ENCODE measurements at places on chromosomes 1 and 21.

DNA sequence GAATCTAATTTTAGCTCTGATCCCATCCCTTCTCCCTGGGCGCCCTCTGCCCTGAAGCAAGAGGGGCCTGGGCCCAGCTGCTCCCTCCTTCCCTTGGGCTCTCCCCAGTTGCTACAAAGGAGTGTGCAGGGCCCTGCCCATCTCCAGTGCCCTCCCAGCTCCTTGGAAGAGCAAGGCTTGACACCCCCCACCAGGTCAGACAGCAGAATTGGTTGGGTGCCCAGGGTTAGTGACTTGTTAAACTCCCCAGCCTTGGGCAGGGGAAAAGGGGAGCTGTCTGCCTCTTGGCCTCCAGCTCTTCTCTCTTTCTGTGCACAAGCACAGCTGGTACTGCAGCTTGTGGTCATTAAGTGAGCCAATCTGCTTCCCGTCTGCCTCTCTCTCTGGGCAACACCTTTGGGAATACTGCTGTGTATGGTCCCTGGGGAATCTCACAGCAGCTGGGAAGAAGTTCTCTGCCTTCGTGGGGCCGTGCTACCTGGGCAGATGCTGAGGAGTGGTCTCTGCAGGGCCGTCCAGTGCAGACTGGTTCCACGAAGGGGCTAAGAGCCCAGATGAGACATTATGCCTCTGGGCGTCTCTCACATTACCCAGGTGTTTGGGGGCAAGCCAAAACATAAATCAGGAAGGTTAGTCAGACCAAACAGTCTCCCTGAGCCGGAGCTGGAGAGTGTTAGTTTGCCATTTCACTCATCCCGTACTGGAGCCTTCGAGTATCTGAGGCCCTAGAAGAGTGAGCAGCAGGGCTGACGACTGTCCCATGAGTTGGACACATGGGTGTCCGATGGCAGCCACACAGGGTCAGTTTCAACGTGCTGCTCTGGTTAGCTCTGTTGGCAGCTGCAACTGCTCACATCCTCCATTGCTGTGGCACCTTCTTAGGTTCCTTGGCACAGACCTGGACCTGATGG is 37.3 kb downstream of the TMEM53 start:
- no peak for DNase-seq

- DNase-seq: no peak
These were observed 93.7 kb downstream of the NTMT2 start for GRCh38 chr1:170239445-170239844.

DNA sequence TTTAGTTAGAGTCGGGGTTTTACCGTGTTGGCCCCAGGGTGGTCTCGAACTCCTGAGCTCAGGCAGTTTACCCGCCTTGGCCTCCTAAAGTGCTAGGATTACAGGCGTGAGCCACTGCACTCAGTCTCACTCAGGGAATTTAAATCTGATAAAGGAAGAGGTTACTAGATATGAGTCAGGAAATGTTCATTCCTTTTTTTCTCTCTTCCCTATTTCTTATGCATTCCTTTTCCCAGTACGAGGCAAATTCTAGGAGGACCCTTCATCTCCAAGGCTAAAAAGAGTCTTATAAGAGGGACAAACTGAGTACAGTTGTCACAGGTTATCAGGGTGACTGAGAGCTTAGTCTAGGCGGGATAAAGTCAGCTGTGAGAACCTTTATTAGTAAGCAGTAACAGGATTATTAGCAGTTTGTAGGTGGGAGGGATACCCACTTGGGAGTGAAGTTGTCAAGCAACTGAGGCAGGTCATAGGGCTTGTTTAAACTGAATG is 9.1 kb downstream of the MACF1 start:
- DNase-seq: no peak

DNA sequence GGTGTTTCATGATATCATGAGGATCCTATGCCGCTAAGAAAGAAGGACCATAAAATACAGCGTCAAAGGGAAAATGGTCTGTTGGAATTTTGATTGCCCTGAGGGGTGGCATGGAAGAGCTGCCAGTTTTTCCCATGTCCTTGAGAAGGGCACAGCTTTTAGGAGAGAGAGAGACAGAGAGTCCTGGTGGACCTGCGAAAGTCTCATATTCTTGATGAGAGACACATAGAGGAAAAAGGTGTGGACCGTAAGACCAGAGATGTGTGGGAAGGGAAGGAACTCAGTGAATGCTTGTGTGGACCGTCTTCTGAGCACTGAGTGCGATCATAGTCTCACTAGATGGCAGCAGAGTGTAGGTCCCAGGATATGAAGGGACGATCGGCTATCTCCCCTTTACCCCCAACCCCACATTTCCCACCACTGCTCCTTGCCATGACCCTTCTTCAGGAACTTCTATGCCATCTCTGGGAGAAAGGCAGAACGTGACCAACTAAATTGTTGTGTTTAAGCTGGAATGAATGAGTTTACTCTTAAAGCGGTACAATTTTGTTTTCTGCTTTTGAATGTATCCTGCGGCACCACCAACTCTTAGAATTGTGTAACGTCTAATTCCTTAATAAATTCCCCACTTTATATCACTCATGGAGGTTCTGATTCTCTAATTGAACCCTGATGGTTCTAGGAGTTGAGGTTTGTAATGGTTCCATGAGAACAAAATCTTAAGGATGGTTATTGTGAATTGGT is 117.7 kb downstream of the CTH start:
- peak; percentile 12 for DNase-seq

DNA sequence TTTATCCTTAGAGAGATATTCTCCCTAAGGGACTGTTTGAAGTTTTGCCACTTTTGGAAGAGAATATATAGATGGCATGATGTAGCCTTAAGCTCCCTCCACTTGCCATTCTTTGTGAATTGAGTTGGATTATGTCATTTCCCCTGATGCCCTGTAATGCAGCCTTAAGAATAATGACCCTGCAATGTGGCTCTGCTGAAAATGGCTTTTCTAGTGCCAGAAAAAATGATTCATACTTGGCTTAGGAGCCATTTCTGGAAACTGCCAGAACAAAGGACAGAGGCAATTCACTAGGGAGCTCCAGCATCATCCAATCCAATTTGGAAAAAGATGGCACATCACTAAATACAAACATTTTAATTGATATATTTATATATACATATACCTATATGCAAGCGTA is 265.3 kb downstream of the SPATA17 start:
- no peak for DNase-seq

DNA sequence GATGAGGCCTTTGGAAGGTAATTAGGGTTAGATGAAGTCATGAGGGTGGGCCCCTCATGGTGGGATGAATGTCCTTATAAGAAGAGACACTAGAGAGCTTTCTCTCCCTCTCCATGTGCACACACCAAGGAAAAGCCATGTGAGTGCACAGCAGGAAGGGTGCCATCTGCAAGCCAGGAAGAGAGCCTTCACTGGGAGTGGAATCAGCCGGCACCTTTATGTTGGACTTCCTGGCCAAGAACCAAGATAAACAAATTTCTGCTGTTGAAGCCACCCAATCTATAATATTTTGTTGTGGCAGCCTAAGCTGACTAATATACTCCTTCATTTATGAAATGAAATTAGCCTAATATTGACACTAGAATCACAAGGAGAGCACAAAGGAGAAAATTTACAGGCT is 38.2 kb upstream of the PKP1 start:
- DNase-seq: no peak

All from HL-60 (cell line).